ENCODE measurements at places on chromosomes 7 and 10.

DNA sequence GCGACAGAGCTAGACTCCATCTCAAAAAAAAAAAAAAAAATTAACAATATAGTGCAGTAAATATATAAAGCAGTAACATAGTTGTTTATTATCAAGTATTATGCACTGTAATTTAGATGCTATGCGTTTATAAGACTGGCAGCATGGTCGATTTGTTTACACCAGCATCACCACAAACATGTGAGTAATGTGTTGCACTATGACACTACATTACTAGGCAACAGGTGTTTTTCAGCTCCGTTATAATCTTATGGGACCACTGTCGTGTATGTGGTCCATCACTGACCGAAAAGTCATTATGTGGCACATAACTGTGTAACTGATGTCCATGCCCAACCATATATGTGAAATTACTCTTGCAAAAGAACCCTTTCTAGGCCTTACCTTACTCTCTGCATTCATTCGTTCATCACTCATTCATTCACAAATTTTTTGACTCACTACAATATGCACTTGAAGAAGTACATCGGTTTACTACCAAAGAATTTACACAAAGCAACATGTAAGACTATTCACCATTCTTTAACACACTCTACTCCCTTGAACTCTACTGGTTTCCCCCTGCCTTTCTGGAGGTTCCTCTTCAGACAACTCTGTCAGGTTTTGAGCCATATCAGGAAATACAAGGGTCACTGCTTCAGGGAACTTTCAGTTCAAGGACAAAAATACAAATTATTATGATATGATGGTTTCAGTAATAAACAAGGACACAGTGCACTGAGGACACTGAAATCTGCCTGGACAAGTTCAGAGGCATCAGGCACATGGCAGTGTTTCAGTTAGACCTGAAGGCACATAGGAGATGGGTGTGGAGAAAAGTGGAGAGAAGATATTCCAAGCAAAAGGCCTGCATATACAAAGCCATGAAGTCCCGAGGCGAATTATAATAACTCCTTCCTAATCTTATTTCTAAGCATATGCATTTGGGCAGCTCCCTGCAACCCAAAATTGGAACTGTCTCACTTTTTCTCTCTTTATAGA, 17.4 kb downstream of the ITGB1 start:
- no peak for DNase-seq

GRCh38 chr7:88200789-88201188, 19.0 kb downstream of the SRI start:
- no peak for DNase-seq

DNA sequence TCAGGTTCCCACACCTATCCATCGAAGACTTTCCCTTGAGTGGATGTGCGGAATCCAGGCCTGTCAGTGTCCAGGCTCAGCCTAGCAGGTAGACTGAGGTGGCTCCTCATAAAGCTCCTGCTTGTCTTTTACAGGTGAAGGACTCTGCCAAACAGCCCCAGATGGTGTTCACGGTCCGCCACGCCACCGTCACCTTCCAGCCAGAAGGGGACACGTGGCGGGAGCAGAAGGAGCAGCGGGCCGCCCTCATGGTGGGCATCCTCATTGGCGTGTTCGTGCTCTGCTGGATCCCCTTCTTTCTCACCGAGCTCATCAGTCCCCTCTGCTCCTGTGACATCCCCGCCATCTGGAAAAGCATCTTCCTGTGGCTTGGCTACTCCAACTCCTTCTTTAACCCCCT, 13.9 kb downstream of the HTR5A start:
- no peak for DNase-seq

DNA sequence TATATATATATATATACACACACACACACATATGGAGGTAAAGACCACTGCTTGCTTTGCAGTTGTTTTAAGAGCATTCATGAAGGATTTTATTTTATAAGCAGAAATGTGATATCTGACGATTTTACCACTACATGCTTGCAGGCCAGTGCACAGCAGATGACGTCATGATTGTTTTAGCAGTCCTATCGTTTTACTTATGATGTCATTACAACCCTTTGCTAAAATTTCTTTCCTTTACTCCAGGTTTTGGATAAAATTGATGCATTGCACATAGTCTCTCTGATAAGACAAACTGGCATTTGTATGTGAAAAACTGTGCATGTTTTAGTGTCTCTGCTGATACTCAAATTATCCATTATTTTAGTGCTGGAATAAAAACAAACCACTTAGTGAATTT, 9.2 kb downstream of the EGFR start:
- no peak for DNase-seq

- DNase-seq = no peak
These were observed 1211.6 kb upstream of the LRRN3 start for GRCh38 chr7:109879287-109879828.

- no peak for DNase-seq
These were observed 164.4 kb upstream of the NAMPT start for GRCh38 chr7:106448992-106449859.
